ENCODE measurements at places on chromosomes 12 and 14.

DNA sequence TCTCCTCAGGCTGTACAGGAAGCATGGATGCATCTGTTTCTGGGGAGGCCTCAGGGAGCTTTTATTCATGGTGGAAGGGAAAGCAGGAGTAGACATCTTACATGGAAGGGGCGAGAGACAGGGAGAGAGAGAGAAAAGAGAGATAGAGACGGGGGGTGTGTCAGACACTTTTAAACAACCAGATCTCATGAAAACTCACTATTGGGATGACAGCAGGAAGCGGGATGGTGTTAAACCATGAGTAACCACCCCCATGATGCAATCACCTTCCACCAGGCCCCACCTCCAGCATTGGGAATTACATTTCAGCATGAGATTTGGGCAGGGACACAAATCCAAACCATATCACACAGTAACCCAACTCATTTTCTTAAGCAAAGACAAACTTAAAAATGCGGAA, 110.0 kb upstream of the EEA1 start:
- no peak for DNase-seq

- no peak for DNase-seq
Measured at GRCh38 chr12:5030066-5030465, 13.6 kb upstream of the KCNA5 start.

- DNase-seq = no peak
Measured at GRCh38 chr14:70144046-70144445, 44.7 kb downstream of the SLC8A3 start.

GRCh38 chr12:77606348-77606747, 224.3 kb upstream of the NAV3 start:
- no peak for DNase-seq

DNA sequence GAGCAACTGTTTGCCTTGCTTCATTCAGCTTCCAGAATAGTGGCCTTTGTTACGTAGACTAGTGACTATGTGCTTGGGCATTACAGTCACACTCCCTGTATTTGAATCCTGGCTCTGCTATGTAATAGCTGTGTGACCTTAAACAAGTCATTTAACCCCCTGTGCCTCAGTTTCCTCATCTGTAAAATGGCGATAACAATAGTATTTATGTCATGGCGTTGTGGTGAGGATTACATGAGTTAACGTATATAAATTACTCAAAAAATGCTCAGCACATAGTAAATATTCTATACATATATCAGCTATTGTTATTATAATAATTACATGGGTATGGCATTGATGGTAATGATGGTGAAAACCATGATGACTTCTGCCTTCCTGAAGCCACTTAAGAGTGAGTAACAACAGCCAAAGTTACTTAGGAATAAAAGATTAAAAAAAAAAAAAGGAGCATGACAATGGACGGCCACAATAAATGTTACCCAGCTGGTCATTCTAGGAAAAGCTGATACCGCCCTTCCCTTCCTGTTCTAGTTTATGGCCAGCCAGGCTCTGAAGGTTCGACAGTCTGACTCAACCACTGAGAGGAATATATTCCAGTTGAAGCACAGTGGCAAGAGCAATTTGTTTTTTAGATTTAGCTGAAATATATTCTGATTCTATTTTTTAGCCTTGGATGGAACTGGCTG, 9.9 kb upstream of the ADIPOR2 start:
- no peak for DNase-seq

DNA sequence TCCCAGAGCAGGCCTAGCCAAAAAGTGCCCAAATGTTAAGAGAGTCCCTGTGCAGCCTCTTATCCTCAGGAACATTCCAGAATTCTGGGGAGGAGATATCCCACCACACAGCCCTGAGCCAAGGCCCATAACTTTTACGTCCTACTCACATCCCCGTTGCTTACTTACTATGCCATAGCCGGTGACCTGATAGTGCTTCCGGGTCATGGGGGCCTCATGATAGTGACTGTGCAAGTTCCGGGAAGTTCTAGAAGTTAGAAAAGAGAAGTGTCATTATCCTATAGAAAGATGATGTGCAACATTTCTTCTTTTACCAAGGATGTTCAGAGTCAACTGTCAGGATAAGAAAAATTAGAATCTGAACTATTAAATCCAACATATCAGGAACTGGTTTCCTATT, 15.6 kb upstream of the NGB start:
- no peak for DNase-seq

DNA sequence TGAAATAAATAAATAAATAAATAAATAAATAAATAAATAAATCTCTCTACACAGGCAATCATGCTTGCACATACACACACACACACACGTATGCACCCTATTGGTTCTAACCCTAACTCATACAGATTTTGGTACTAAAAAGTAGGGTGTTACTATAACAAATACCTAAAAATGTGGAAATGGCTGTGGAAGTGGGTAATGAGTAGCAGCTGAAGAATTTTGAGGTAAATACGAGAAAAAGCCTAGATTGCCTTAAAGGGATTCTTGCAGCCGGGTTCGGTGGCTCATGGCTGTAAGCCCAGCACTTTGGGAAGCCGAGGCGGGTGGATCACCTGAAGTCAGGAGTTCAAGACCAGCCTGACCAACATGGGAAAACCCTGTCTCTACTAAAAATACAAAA, 15.7 kb upstream of the SLC2A3 start:
- no peak for DNase-seq

DNA sequence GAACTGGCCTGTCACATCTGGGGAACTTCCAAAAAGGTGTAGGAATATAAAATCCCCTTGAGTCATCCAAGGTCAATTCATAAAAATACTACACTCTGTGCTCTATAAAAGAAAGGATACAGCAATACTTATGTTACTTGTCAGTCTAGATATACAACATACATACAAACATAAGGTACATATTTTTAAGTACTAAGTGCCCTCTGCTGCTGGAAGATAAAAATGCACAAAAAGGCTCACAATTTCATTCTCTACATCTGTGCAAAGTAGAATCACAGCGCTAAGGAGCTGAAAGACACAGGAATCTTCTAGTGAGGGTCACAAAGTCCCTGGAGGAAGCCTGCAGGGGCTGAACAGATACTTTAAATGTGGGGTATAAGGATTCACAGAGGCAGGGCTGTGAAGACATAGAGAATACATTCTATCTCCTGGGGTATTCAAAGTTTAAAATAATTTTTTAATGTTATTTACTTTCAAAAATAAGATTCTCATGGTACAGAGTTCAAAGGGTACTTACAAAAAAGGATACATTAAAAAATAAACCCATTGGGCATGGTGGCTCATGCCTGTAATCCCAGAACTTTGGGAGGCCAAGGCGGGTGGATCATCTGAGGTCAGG, 10.2 kb upstream of the GOLGA5 start:
- peak; percentile 33 for DNase-seq

DNA sequence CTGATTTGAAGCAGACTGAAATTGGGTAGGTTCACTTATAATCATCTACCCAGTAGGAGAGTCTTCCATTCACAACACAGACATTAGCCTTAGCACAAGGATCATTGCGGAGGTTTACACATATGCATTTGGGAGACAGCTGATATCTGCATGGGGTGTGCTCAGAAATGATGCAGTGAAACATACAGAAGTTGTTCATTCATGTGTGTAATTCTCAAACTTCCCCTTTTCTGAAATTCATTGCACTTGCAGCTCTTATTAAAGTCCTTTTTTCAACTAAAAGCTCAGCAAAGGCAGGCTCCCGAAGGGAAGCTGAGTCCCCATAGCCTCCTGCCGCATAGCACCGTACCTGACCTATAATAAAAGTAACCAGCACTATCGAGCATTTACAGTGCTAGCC, 218.3 kb upstream of the CRY1 start:
- DNase-seq = no peak

GRCh38 chr12:96720363-96720705, 186.7 kb upstream of the NEDD1 start:
- no peak for DNase-seq

- DNase-seq = no peak
Measured at GRCh38 chr12:17108877-17109541, 503.0 kb upstream of the LMO3 start.

DNA sequence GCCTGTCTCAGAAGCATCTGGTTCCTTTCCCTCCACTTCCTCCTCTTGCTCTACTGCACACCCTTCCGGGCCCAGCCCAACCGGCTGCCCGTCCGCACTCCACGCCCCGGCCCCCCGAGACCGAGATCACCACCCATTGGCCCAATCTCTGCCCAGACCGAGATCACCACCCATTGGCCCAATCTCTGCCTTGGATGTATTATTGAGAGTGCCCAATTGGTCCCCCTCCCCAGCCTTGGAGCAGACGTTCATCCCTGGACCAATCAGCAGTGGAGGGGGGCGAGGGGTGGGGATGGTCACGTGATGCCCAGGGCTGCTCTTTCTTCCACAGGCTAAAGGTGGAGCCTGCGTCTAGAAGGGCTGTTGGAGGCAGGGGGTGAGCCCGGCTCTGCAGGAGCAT, 75.6 kb upstream of the TMEM132C start:
- no peak for DNase-seq

Data from retina (tissue), 1 donor.